ENCODE measurements at places on chromosomes 13 and 19.

DNA sequence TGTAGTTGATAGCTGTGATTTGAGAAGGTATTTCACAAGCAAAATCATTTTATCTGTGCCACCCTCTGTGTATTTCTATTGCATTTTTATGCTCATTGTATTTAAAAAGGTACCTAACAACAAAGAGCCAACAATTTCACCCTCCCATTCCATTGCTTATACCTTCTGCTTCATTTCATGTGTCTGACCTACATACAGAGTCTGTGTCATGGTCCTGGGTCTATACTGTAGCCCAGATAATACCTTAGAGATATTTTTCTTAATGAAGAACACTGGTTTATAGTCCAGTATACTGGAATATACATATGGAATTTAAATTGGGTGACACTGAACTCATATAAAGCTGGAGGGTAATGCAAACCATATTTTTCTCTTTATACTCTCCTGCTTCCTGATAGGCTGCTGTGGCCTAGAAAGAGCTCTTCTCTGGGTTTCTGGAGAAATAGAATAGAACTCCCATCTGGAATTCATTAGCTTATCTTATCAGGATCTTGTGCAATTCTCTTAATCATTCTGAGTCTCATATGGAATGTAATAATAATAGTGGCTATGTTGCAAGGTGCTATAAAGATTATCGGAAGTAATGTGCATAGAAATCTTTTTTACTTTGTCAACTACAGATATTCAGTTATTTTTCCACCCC lies 31.8 kb upstream of the SPART start:
- DNase-seq, result no peak

DNA sequence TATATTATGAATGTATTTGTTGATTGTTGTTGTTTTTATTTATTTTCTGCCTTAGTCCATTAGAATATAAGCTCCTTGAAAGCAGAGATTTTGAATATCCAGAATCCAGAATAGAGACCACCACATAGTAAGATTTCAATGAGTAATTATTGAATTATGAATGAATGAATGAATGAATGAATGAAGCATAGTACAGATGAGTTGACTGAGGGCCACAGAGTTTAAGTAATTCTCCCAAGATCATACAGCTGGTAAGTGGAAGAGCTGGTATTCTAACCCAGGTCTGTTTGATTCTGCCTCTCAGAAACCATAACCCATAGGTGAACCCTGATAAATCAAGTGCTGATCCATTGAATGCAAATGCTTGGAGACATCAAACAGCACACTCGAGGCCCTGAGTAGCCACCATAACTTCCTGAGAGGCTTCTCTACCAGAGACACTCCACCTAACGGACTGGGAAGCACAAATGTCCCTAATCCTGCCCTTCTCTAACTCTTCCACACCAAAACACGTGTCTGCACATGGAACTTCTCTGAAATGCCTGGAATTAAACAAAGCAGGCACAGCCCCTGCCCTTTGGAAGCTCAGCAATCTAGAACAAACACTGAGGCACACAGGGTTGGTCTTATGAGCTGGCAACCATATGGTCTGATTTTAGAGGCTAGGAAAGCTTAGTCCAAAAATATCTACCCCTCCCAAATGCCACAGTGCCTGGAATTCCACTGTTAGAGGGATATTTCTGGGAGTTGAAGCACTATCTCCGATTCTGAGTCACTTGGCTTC lies 190.1 kb downstream of the FOXO1 start:
- DNase-seq, result no peak

DNA sequence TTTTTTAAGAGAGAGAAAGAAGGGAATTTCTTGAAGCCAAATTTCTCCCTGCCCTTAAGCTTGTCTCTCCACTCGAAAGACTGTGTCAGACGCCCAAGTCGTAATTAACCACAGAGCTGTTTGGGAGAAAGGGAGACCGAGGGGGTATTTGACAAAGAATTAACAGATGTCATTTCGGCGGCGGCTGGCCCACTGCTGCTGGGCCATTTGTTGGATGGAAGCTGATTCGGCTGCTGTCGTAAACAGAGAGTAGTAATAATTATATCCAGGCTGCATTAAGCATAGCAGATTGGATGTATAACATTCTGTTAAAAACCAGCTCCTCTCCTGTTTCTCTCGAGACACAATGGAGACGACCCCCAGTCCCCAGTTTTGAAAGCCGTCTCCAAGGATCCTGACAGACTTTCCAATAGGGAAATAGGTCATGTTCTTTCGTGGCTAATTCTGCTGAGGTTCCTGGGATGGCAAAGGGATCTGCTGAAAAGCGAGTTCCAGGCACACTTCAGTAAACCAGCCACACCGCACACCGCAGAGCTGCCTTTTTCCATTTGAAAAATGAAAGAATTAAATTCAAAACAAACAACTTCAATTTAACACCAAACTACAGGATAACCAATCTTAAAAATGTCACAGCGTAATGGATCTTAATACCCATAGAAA lies 71.5 kb downstream of the KCTD15 start:
- no peak for DNase-seq

- DNase-seq, result no peak
Measured at GRCh38 chr13:110797230-110797877, 83.9 kb downstream of the ING1 start.

- DNase-seq, result no peak
Measured at GRCh38 chr19:48530066-48530720, 18.6 kb upstream of the LMTK3 start.

GRCh38 chr19:58154679-58155648 lies 4.4 kb upstream of the ZNF329 start:
- DNase-seq, result peak; percentile 79

- no peak for DNase-seq
Measured at GRCh38 chr13:37460166-37460565, 138.4 kb downstream of the POSTN start.

- DNase-seq, result peak; percentile 94
Measured at GRCh38 chr13:94362411-94362909, 117.0 kb downstream of the DCT start.

DNA sequence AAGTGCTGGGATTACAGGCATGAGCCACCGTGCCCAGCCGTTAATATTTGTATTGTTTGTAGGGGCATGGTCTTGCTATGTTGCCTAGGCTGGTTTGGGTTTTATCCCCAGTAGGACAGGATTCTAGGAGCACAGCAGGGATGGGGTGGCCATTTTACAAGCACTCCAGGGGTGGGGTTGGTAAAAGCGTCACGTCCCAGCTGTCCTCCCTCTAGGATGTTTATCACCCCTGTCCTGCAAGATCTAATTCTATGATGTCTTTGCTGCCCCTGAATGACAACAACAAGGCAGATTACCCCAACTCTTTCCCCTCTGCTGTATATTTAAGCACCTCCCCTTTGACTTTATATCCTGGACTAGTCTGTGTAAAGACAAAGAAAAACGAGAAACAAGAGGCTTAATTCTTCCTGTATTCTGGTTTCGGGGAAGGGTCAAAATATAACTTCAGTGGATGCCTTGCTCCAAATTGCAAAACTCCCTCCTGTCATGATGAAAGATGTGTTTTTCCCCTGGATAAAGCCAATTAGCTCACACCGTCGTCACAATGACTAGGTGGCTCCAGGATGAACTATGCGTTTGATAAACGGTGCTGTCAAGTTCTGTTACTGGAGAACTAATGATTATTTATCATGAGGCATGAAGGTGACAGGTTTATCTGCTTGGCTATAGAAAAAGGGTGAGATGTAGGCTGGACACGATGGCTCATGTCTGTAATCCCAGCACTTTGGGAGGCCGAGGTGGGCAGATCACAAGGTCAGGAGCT lies 27.8 kb upstream of the OR1M1 start:
- DNase-seq, result no peak

DNA sequence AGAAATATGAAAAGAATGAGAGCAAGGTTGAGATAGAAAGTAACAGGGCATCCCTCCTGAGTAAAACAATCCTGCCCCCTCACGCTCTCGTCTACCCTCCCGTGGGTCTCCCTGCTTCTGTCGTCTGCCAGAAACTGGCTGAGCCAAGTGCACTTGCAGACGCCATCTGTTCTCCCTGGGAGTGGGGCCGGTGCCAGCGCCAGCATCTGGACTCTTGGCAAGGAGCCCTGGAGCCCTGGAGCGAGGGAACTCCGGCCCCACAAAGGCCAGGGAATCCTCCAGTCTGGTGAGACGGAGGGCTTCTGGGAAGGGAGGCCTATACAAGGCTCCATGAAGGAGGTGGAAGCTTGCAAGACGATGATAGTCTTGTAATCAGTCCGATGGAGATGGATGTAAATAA lies 2.3 kb upstream of the TMEM91 start:
- no peak for DNase-seq

- DNase-seq, result peak; percentile 41
Measured at GRCh38 chr13:23159205-23159759, 21.5 kb upstream of the SGCG start.

DNA sequence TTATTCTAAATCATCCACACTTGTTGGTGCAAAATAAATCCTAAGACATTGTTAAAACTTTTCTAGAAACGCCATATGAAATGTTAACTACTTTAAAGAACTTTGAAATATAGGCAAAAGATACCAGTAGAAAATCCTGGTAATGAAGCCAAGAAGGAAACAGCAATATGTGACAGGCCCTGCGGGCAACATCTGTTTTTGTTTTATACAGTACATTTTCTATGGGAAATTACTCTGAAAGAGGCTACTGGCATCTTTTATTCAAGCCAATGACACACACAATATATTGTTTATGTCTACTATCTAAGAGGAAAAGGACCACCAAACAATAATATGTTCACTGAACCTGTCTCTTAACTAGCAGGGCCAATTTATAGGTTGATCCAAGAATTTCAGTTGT lies 829.7 kb downstream of the PCDH17 start:
- no peak for DNase-seq

- DNase-seq, result no peak
Measured at GRCh38 chr19:7900931-7901330, 2.7 kb upstream of the MAP2K7 start.

- no peak for DNase-seq
Measured at GRCh38 chr13:51801631-51802099, 2.3 kb downstream of the DHRS12 start.

DNA sequence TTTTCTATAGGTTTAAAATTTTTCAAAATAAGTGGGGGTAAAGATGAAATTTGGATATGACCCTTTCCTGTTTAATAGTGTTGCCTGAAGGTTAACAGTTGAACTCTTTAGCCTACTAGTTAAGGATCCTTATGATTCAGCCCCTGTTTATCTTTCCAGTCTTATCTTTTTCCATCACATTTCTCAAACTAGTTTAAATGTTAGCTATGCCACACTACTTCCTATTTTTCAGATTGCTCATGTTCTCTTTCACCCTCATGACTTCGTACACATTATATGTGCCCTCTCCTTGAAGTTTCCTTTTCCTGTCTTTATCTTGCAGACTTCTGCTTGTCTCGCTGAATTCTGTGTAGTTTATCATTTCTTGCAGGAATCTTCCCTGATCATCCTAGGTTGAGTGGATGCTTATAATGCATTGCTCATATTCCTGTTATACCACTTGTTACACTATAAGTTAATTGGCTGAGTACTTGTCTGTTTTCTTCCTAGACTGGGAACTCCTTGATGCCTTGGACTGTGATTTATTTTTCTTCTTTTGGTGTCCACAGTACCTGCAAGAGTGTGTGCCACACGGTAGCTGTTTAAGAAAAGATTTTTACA lies 86.7 kb downstream of the FNDC3A start:
- no peak for DNase-seq

GRCh38 chr19:4260613-4261191 lies 13.8 kb downstream of the YJU2 start:
- DNase-seq, result no peak

- DNase-seq, result no peak
Measured at GRCh38 chr13:111467111-111467890, 146.9 kb downstream of the TEX29 start.

DNA sequence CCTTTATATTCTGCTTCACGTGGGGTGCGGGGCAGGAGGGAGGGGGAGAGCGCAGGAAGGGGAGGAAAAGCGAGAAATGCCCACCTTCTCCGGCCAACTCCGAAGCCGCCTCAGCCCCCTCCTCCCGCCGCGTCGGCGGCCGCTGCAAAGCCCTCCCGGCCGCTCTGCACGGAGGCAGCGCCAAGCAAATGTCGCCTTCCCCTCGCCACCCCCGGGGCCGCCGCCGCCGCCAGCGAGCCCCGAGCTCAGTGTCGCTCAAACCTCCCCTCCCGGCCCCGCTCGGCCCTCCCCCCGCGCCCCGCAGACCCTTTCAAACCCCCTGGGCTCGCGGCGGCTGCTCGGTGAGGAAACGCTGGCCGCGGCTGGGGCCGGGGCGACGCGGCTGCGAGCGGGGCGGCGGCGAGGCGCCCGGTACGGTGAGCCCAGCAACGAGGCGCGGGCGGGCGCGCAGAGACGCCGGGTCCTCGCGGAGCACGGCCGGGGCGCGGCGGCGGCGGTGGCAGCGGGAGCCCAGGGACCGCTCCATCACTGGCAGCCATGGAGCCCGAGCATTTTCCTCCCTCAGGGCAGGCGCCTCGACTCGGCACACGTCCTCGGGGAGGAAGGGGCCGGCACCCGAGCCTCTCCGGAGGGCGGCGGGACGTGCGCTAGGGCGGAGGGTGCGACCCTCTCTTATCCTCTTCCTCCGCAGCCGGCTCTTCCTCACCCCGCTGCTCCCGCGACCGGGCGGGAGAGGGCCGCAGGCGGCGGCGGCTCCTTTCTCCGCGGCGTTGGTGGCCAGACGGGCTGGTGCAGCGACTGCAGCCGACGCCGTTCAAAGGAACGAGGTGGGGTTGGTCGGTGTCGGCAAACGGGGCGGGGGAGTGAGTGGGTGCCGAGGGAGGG lies 463 bp upstream of the TSC22D1 start:
- peak; percentile 29 for DNase-seq

GRCh38 chr13:34638897-34639296 lies 303.2 kb upstream of the NBEA start:
- DNase-seq, result no peak

DNA sequence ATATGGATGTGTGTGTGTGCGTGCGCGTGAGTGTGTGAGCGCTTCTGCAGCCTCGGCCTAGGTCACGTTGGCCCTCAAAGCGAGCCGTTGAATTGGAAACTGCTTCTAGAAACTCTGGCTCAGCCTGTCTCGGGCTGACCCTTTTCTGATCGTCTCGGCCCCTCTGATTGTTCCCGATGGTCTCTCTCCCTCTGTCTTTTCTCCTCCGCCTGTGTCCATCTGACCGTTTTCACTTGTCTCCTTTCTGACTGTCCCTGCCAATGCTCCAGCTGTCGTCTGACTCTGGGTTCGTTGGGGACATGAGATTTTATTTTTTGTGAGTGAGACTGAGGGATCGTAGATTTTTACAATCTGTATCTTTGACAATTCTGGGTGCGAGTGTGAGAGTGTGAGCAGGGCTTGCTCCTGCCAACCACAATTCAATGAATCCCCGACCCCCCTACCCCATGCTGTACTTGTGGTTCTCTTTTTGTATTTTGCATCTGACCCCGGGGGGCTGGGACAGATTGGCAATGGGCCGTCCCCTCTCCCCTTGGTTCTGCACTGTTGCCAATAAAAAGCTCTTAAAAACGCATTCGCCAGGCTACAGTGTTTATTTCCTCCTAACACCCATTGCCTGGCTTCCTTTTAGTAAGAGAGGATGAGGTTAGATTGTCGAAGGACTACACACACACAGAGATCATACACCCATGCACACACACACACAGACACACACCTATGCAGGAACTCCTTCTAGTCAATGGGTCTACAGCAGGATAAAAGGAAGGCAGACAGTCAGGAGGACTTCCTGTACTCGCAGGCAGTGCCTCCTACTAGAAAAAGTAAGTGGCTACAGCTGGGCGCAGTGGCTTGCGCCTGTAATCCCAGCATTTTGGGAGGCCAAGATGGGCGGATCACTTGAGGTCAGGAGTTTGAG lies 7.1 kb downstream of the FOSB start:
- no peak for DNase-seq
